ENCODE measurements at places on chromosomes 11 and 22.

DNA sequence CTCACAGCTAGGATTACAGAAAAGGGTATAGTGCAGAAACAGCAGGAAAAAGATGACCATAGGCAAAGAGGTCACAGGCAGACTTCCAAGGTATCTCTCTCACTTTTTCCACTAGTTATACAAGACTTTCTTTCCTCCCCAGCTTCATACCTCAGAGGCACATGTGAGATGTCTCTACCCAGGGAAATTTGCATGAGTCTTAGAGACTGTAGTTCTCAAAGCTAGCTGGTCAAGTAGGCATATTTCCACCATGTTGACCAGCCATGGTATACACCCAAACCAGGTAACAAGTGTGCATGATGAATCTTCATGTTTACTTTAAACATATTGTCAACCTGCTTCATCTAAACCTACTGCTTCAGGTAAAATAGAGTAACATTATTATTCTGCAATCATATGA, 27.9 kb downstream of the PRMT3 start:
- DNase-seq: no peak

- DNase-seq: no peak
These were observed 6.5 kb downstream of the MRPL16 start for GRCh38 chr11:59804061-59804460.

- no peak for DNase-seq
These were observed 17.5 kb downstream of the CASP5 start for GRCh38 chr11:105005451-105005845.

DNA sequence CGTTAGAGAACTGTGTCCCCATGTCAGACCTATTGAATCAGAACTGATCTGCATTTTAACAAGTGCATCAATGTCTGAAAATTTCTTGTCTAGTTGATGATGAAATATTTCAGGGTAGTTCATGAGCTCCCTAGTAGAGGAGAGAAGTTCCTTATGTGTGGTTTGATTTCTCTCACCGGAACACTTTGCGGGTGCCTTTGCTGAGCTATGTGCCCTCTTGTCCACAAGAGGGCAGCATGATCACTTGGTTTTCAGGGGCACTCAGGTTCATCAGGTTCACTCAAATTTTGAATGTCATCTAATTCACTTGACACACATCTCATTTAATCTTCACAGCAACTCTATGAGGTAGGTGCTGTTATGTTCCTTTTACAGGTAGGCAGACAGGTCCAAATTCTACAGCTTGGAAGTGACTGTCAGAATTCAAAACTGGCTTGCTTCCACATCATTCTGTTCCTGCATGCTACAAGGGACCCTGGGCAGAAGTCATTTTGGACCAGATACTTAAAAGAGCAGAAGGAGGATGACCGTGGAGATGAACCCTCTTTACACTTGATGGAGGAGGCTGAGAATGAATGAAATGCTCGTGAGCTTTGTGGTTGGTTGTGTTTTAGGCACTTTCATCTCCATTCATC, 55.6 kb downstream of the P4HA3 start:
- peak; percentile 51 for DNase-seq

DNA sequence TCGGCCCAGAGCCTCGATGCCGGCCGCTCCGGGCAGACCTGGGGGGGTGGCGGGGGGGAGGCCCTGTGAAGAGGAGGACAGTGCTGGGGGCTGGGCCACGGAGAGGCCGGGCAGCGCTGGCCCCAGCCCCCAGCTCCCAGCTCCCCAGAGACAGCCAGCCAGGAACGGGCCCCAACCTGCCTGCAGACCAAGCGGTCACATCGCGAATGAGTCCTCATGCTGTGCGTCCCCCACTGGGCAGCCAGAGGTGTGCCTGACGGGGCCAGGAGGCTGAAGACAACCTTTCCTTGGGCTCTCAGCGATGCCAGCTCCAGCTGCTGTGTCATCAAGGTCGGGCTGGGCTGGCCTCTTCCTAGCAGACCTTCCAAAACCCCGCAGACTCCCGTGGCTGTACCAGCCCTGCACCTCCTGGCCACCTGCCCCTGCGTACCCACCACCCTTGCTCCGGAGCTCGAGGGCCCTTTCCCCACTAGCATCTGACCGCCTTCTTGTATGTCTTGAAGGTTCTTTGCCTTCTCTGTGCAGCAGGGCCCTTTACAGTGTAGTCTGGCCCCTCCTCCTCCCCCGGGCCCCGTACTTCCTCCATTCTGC, 88.4 kb downstream of the CDKN1C start:
- DNase-seq: no peak

- DNase-seq: no peak
These were observed 163.1 kb downstream of the LARGE1 start for GRCh38 chr22:33757041-33757801.

- DNase-seq: no peak
These were observed 70.6 kb upstream of the TTLL12 start for GRCh38 chr22:43257549-43257948.

GRCh38 chr11:111676878-111677585, 74.8 kb downstream of the SIK2 start:
- no peak for DNase-seq

- DNase-seq: no peak
These were observed 157.4 kb upstream of the NAV2 start for GRCh38 chr11:19555266-19555665.

- no peak for DNase-seq
These were observed 573.0 kb downstream of the TBC1D22A start for GRCh38 chr22:47335460-47335859.

GRCh38 chr22:25772288-25772687, 30.3 kb downstream of the MYO18B start:
- DNase-seq: no peak

GRCh38 chr22:21710156-21710555, 25.4 kb downstream of the YPEL1 start:
- no peak for DNase-seq

- DNase-seq: no peak
These were observed 4.3 kb downstream of the SLC15A3 start for GRCh38 chr11:60947700-60948099.

DNA sequence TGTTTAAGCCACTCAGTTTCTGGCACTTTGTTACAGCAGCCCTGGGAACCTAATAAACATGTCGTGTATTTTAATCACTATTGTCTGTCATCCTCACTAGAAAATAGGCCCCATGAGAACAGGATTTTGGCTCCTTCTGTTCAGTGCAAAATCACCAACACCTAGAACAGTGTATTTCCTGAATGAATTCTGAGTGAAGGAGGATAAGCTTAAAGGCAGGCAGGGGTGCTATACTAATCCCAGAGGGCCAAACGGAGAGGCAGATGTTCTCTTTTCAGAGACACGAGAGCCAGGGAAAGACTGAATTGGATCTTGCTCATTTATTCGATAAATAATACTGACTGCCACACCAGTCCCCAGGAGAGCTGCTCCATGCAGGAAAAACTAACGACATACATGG, 10.4 kb downstream of the SMCO4 start:
- no peak for DNase-seq

GRCh38 chr11:95734009-95734572, 55.5 kb downstream of the FAM76B start:
- no peak for DNase-seq

DNA sequence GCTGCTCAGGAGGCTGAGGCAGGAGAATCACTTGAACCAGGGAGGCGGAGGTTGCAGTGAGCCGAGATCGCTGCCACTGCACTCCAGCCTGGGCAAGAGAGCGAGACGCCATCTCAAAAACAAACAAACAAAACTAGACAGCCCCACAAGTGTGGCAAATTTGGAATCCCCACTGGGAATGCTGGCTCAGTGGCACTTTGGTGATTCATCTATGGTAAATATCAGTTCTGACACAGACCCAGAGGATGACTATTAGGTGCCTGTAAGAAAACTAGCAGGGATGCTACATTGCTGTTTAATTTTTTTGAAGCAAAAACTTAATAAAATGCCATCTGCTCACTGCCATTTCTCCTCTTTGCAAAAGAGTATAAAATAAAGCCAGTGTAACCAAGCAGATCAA, 107.9 kb downstream of the NAT10 start:
- no peak for DNase-seq

DNA sequence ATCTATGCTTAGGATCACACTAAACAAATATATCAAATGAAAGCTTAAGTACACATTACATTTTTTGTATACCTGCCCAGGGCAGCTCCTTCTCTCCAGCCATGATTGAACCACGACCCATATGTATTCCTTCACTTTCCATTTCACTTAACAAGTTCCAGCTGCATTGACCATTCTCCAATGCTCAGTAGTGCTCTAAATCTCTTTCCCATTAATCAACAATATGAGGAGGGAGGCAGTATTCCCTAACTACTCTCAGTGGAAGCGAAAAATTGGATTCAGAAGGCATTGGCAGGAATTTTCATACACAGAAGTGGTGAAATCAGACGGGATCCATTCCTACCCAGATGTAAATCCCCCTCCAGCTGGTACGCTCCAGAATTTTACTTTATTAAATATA, 372.0 kb upstream of the LUZP2 start:
- no peak for DNase-seq

DNA sequence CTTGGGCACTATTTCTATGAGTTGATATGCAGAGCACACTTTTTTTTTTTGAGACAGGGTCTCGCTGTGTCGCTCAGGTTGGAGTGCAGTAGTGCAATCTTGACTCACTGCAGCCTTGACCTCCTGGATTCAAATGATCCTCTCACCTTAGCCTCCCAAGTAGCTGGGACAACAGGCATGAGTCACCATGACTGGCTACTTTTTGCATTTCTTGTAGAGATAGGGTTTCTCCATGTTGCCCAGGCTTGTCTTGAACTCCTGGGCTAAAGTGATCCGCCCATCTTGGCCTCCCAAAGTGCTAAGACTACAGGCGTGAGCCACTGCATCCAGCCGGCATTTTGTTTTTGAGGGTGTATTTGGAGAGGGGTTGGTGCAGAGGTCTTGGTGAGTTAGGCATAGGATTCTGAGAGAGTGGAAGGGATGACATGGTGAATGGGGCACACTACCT, 29.9 kb upstream of the MTCH2 start:
- no peak for DNase-seq

DNA sequence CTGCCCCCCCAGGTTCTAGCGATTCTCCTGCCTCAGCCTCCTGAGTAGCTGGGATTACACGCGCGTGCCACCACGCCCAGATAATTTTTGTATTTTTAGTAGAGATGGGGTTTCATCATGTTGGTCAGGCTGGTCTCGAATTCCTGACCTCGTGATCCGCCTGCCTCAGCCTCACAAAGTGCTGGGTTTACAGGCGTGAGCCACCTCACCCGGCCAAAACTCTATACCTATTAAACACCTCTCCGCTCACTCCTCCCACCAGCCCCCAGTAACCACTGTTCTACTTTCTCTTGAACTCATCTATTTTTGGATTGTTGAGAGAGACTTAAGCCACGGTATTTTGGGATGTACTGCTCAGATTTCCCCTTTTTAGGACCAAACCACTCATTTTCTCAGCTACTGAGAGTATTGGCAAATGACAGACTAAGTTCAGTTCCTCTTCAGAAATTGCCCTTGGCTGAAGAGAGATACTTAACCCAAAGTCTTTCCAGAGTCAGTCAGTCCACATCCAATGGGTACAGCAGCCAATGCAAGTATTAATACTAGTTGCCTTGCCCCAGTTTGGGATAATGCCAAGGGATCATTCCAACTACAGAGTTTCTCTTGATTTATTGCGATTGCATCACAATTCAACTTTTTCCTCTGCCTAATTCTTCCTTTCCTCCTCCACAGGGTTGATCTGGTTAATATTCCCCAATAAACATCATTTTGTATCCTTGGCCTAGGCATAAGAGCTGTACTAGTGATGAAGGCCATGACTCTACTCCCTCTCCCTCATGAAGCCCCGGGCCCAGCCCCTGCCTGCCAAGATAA, 36.8 kb upstream of the CSTF3 start:
- no peak for DNase-seq

GRCh38 chr22:34841331-34841771, 224.6 kb upstream of the ISX start:
- DNase-seq: no peak

DNA sequence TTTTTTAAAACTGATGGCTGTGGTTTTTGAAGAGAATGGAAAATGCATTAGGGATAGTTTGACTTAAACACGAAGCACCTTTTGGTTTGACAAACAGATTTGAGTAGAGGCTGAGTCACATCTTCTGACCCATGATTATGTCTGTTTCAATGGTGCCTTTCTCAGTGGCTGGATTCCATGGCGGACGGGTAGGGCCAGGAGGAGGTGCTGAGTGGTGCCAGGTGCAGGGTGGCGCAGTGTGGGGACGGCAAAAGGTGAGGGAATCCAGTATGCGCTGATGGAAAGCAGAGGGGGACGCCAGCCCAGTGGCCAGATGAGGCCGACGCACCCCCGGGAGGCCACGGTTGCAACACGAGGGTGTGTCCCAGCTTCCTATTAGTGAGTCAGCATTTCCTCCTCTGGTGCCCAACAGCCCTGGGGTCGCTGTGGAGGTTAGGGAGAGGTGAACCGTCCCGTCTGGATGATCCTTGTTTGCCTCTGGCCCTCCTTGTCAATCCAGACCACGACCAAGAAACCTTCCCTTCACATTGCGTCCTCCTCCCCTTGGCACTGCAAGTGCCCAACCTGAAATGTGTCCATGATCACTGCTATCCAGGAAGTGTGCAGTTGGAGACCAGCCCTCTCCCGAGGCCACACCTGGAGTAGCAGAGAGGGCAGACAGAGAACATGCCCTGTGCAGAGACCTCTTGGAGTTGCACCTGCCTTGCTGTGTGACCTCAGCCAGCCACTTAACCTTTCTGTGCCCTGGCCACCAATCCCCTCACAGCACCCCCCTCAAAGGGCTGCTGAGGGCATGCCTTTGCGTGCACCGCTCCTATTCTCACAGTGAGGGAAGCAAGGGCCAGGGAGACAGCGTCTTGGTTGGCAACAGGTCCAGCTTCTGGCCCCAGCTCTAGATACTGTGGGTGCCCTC, 32.5 kb upstream of the ATXN10 start:
- no peak for DNase-seq

DNA sequence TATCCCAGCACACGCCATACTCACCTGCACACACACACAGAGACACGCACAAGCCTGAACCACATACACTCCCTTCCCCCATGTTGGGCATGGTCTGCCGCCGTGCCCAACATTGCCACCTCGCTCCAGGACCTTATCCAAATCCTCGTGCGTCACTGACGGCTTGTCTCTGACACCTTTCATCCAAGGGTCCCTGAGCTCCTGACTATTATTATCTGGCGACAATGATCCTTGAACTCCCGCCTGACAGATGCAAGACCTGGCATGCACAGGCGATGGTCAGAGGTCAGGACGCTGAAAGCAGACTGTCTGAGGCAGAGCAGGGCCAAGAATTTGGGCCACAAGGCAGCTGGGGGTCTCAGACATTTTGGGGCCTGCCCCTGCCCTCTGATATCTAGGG, 4.2 kb downstream of the MB start:
- DNase-seq: no peak

- DNase-seq: no peak
These were observed 23.1 kb downstream of the CSF2RB start for GRCh38 chr22:36936362-36937116.

GRCh38 chr22:21064917-21065864, 19.4 kb downstream of the LRRC74B start:
- no peak for DNase-seq

GRCh38 chr22:38315823-38316363, 1.3 kb downstream of the CSNK1E start:
- no peak for DNase-seq

DNA sequence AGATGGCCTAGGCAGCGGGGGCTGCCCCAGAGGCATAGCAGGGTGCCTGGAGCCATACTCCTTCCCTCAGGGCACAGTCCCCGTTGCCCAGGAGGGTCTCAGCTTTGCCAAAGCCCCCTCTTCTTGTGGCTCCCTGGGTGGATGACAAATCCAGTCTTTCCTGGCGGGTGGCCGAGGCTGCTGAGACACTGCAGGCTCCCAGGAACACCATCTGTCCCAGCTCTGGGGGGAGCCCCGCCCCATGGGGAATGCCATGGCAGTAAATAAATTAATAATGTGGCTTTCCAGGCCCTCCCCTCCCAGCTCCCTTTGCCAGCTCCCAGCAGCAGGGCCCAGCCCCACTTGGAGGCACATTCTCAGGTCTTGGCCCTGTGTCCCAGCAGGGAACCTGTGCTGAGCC, 45.0 kb downstream of the PDE2A start:
- DNase-seq: no peak
